ENCODE measurements at places on chromosomes 12 and 14.
A peak's percentile ranks its signal among the peaks of the same experiment; 100 is the strongest.

DNA sequence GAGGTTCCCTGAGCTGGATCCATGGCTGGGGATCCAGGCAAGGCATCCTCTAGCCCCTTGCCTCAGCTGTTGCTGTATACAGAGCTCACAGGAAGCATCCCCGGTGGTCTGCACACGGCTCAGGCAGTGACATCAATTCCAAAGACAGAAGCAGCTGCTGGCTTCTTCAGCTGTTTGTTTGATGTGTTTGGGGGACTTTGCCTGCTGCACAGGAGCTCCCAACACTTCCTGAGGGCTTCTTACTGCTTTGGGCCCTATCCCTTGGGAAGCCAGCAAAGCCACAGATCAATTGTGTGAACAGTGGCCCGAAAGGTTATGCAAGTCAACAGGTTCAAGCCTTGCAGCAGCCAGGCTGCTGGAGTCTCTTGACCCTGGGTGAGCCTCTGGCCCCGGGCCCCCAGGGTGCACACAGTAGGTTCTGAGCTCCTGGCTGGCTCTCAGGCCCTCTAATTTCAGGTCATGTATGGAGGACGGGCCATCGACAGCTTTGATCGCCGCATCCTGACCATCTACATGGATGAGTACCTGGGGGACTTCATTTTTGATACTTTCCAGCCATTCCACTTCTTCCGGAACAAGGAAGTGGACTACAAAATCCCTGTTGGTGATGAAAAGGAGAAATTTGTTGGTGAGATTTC lies 42.6 kb downstream of the CCDC92 start:
- no peak for DNase-seq

DNA sequence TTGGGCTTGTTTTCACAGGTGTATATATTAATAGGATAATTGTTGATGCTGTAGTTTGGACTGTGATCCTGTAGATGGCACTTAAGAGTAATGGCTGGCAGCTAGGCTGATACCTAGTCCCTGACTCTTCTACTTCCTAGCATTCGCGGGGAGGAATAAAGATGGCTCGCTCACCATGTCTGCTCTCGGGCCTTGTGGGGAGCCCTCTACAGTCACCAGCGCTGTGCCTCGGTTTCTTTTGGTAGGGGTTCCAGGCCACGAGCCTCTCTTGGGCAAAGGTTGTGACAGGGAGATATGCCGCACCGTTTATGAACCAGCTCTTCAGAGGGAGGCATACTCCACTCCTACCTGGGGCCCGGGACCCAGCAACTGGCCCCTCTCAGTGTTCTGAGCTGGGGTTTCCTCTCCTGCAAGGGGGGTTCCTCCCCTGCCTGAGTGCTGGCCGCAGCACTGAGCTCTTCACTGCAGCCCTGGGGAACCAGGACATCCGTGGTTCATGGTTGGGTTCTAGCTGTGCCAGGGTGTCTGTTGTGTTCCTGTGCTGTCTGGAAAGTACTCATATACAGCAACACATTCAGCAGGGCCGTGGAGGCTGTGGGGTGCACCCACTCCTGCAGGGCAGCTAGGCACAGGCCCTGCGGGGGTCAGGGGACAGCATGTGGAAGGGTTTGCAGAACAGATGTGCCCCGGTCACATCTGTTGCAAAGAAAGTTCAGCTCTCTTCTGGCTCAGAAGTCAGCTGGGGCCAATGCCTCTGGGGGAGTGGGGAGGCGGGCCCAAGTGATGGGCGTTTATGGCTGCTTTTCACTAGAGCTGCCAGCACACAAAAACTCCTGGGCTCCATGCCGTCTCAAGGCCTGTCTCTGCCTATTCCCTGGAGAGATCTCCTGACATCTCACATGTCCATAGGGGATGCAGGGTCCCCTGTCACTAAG lies 147.9 kb downstream of the PPFIA2 start:
- peak; percentile 23 for DNase-seq

DNA sequence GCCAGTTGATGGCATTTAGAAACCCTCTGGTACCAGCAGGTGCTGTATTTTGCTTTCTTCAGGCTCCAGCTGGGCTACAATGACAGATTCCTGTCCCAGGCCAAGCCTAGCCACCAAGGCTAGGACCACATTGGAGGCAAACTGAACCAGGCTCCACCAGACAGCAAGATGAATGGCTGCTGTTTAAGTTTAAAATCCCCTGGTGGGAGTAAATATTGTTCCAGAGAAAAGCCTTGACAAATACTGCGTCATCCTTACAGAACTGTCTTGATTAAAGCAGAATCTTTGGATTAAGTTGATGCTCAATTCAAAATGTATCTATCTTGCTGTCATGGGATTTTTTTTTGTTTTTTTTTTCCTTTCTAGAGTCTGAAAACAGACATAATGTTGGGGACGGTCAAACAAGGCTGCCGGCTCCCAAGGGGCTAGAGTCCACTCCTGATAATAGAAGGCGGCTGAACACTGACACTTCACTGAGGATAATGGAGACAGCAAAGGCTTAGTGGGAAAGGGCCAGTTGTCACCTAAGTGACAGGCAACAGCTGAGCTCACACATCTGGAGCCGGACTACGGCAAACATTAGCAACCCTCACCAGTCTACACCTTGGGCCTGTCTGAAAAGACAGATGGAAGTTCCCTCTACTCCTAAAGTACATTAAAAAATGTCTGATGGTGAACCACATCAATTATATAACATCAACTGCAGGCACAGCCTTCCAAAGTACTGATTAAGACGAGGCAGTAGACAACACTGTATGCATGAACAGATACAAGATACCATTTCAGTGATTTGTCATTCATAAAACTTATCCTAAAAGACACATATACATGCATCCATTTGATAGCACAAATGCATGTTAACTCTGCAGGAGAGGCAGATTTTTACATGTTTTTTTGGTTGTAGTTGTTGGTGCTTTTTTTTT lies 1.7 kb downstream of the PRICKLE1 start:
- DNase-seq: peak; percentile 43

DNA sequence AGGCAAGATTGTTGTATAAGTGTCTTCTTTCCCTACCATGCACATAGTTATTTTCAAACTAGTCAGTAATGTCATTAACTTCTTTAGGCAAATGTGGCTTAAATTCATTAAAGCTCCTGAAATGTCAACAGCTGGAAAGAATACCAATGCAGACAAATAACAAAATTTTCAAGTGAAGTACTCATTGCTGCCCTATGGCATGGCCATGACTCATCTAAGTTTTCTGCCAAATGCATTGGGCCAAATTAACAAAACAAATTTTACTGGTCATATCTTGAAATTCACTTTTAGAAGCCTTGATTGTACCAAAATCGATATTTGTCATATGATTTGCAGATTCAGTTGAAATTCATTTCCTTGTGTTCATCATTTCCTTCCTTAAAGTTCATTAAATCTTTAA lies 915.9 kb downstream of the SLC6A15 start:
- DNase-seq: peak; percentile 7

DNA sequence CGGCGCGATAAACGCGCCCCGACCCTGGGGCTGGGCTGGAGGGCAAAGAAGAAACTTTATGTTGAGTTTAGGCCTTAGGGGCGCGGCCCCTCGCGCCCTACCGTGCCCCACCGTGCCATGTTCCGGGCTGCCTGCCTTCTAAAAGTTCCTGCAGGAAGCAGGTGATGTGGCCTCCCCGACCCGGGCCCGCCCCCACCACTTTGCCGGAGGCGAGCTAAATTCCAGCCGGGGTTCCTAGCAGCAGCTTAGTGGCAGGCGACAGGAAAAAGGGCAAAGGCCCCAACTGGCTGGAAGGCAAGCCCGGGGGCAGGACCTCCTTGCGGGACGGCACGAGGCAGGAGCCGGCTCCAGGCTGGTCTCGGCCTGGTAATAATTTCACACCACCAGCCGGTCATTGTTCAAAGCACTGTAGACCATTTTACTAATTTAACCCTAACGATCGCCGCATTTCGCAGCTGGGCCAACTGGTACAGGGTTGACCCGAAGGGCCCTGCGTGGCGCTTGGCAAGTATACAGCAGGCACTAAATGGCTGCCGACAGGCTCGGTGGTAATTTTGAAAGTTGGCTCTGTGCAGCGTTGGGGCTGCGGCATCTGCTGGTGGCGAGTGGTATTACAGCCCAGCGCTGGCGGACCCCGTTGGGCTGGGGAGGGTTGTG lies 895 bp upstream of the CCDC88C start:
- peak; percentile 39 for DNase-seq
